ENCODE measurements at places on chromosomes 2 and 18.

DNA sequence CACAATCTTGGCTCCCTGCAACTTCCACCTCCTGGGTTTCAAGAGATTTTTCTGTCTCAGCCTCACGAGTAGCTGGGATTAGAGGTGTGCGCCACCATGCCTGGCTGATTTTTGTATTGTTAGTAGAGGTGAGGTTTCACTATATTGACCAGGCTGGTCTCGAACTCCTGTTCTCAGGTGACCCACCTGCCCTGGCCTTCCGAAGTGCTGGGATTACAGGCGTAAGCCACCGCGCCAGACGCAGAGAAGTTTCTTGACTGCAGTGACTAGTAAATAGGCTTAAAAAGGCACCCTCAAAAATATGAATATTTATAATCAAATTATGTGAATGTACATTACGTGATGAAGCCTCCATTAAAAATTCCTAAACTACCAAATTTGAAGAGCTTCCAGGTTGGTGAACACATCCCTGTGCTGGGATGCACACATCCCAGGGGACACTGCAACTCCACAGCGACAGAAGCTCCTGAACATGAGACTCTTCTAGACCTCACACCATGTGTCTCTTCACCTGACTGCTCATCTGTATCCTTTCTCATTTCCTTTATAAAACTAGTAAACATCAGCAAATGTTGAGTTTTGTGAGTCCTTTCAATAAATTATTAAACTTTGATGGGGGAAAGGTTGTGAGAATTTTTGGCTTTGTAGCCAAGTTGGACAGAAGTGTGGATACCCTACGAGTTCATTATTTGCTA, 203.3 kb upstream of the SPOPL start:
- no peak for DNase-seq

- no peak for DNase-seq
Measured at GRCh38 chr2:68118816-68119215, 38.9 kb upstream of the PNO1 start.

- no peak for DNase-seq
Measured at GRCh38 chr2:241796209-241796608, 12.8 kb upstream of the NEU4 start.

GRCh38 chr2:152635635-152636298, 81.5 kb downstream of the PRPF40A start:
- peak; percentile 76 for DNase-seq

DNA sequence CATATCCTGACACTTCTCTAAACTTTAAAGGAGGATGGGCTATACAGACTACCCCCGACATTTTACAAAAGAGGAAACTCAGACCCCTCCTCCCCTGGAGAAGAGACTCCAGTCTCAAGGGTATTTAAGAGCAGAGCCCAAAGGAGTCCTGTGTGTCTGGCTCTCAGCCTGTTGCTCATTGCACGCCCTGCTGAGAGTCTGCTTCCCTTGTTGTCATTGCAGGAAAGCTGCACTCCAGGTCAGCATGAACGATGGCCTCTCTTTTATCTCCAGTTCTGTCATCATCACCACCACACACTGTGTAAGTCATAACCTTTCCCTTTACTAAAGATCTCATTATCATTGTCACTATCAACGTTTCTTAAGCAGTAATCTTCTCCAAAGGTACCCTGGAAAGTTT, 111.4 kb downstream of the ANTXR1 start:
- DNase-seq = no peak
